H1 (cell line): ENCODE measurements at places on chromosomes 12 and 14.

DNA sequence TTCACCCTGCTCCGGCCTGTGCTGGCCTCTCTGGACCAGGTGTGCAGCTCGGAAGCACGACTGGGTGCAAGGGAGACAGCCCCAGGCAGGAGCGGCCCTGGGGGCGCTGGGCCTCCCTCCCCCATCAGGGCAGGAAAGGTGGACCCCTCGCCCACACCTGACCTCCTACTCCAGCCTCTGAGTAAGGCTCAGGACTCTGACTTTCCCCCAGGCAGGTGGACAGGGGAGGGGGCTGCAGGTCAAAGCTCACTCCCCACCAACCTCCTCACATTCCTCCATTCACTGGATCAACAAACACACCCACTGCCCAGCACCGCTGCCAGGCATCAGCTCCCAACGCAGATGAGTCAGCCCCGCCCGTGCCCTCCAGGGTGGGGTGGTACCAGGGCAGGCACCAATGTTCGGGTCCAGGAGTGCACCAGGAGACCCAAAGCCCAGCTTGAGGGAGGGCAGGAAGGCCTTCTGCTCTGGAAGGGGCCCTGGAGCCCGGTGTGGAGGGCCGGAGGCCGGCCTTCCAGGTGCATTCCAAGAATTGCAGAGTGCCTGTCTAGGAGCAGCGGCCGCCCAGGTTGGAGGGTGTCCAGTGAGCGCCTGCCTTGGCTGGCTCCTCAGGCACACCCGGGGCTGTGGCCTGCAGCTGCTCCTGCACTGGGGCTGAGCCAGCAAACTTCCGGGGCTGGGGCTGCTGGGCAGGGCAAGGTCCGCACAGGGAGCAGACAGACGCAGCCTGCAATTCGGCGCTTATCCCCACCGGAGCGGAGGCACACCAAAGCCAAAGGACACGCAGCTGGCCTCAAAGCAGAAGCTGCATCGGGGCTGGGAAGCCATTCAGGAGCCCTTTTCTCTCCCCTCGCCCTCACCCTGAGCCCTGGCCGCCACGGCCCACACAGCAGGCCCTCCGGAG is 1.6 kb upstream of the INF2 start:
- DNase-seq, result no peak

DNA sequence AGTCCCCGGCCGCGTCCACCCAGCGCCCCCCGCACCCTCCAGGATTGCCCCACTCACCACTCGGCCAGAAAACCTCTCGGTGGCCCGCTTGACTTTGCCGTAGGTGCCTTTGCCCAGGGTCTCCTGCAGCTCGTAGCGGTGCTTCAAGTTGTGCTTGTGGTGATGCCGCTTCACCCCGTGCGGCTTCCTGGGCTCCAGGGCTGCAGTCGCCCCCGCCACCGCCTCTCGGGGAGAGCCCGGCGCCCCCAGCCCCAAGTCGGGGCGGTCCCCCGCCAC is 459 bp downstream of the NUAK1 start:
- DNase-seq, result no peak

- DNase-seq, result no peak
These were observed 295.0 kb upstream of the MGAT4C start for GRCh38 chr12:86551146-86551571.

- DNase-seq, result no peak
These were observed 6.0 kb upstream of the ACOT6 start for GRCh38 chr14:73606271-73606670.

- DNase-seq, result no peak
These were observed 572.0 kb upstream of the ATP2B1 start for GRCh38 chr12:90280564-90281058.

DNA sequence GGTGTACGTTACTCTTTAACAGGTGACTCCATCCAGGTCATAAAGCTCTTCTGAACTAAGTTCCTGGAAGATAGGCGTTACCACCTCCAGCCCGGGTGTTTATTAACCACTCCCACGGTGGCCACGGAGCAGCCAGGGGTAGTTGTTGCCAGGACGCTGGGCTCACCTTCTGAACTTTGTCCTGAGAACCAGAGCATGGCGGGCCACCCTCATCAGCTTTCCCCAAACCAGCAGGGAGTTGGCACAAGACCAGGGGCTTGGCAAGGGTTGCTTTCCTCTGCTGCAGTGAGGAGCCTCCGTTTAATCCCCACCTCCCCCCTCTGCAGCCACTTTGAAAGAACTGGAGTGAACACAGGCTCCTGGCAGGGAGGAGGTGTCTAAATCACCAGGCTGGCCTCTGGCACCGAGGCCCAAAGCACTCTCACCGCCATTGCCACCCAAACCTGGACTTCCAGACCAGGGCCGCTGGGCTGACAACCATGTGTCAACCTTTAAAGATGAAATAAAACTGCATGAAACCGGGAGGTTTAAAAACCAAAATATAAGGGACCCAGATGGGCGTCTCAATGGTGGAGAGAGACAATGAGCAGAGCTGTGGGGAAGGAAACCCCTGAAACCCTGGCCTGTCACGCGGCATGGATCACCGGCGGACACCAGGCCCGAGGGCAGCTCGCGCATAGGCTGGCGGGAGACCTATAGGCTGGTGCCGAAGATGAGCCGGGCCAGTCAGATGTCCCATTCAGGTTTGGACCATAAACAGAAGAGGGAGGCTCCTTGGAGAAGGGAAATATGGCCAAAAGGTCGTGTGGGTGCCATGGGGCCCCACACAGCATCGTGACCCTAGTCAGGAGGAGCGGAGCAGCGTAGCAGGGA is 30.9 kb upstream of the TDRD9 start:
- DNase-seq, result no peak

DNA sequence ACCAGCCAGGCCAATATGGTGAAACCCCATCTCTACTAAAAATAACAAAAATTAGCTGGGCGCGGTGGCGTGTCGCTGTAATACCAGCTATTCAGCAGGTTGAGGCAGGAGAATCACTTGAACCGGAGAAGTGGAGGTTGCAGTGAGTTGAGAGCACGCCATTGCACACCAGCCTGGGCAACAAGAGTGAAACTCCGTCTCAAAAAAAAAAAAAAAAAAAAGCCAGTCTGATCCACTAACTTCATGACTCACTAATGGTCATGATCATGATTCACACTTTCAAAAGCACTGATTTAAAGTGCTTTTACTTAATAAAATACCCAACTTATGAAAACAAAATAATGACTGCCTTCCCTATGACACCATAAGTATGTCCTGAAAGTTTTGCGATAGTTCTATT is 38.4 kb upstream of the CPM start:
- no peak for DNase-seq

GRCh38 chr14:81890020-81890419 is 356.4 kb upstream of the SEL1L start:
- DNase-seq, result no peak

- no peak for DNase-seq
These were observed 61.5 kb downstream of the TMEM30B start for GRCh38 chr14:61219673-61220072.

DNA sequence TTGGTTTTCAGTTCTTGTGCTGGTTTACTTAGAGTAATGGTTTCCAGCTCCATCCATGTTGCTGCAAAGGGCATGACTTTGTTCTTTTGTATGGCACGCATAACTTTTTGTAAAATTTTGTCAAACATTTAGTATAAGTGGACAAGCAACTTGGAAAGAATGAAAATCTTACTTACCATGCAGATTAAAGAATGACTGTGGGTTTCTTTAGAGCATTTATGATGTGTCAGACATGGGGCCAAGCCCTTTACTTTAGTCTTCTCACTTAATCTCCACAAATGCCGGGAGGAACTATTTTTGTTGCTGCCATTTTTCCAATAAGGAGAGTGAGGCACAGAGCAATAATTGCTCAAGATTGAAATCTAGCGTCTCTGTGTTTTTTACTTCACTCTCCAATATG is 652.5 kb upstream of the TBX3 start:
- DNase-seq, result no peak

GRCh38 chr12:121748571-121749265 is 36.2 kb downstream of the TMEM120B start:
- DNase-seq, result peak; percentile 52

DNA sequence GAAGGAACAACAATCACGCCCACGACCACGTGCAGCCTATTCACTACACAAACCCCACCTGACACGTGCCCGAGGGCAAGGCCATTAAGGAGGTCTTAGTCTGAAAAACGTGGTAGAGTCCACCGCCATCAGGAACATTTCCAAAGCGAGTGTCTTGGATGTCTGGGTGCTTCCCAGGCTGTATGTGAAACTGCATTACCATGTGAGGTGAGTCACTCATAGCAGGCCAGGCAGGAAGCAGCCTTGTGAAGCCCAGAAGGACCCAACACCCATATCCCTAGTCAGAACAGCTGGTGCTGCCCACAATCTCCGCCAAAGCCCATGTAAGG is 3.3 kb upstream of the KRT79 start:
- no peak for DNase-seq

GRCh38 chr12:9809866-9810265 is 17.4 kb upstream of the KLRF1 start:
- DNase-seq, result no peak

DNA sequence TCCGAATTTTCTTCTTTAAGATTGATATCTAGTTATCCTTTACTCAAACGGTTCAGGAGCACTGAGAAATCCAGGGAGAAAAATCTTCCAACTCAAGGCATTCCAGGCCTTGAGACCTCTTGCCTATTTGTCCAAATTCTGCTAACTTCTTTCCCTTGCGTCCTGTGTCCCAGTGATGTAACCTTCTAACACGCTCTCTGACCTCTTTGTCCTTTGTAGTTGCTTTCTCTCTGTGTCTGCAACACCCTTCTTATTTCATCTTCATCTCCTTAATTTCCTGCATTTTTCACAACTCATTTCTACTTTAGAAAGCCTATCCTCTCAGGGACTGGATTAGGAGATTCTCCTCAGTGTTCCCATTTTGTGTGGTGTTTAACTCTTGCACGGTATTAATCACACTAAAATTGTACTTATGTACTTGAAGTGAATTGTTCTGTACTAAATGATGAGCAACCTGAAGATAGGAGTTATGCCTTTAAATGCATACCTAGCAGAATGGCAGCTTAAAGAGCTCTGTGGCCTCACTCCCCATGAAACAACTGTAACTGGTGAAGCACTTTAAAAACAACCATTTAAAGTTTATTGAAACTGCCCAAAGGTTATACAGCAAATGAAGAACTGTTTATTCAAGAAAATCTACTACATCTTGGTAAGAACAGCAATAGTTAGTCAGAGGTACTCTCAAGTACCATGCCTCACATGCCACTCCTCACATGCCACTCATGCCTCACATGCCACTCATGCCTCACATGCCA is 7.4 kb upstream of the SNAPC1 start:
- no peak for DNase-seq

GRCh38 chr14:31770271-31770670 is 209.1 kb downstream of the NUBPL start:
- DNase-seq, result no peak

DNA sequence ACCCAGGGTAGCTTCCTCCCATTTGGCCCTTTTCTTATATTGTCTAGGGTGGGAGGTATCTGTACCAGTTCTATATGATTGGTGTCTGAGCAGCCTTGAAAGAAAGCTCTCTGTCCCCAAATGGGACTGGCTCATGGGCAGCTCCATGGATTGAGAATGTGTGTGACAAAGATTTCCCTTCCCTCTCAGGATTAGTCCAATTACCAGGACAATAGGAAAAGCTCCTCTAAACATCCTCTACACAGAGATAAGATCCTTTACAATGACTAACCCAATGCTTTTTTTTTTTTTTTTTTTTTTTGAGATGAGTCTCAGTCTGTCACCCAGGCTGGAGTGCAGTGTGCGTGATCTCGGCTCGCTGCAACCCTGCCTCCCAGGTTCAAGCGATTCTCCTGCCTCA is 112.1 kb downstream of the SLC35F4 start:
- DNase-seq, result no peak

GRCh38 chr12:105280966-105281693 is 45.2 kb upstream of the APPL2 start:
- no peak for DNase-seq

DNA sequence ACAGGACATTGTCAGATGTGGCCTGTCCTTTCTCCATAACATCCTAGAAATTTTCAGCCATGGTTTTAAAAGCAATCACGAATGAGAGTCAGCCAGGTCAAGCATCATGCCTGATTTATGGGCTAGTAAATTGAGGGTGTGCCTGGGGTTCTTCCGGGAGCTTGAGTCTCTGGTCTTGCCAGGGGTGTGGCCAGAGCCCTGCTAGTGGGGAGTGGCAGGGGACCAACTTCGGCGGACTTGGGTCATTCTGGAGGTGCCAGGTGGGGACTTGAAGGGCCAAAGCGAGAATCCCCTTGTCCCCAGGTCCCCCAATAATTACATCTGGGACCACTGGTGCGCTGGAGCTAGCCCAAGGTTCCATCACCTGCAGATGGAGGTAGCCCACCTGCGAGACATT is 5.7 kb downstream of the OTUB2 start:
- DNase-seq, result no peak

- no peak for DNase-seq
These were observed 153.7 kb downstream of the PCNX1 start for GRCh38 chr14:71060825-71061455.

DNA sequence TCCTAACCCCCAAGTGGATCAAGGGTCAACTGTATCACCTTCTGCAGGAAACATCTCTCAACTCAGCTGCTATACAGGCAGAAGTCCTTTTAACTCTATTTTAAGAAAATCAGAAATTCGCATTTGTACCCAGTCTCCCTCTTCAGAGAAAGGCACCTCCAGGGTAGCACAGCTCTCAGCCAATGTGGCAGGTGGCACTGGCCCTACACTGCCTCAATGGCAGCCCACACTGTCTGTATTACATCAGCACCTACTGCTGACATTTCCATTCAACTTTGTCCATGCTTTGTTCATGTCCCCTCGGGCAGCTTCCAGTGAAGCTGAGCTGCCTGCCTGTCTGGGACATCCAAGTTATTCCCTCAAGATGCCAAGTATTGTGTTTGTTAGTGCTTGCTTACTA is 8.8 kb downstream of the SPTSSA start:
- no peak for DNase-seq

DNA sequence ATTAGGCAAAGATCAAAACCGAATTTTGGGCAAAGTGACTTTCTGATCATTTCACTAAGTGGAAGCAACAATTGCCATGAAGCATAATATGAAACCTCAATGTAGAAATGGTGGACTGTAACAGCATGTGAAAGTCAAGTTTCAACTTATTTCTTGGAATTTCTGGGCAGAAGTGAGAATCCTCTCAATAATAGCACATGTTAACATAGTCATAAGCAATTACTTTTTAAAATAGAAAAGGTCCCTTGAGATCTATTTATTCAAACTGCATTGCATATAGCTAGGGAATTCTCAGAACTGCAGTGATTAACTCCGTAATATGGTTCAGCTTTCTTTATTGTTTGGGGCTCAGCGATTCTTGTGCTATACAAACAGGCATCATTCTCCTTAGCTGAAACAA is 136.7 kb upstream of the ATP2B1 start:
- DNase-seq, result no peak
